ENCODE measurements at places on chromosomes 7 and 10.

- no peak for DNase-seq
Observed at GRCh38 chr7:19009241-19009935, 108.0 kb downstream of the TWIST1 start.

GRCh38 chr10:683448-684071 is 5.9 kb downstream of the DIP2C start:
- no peak for DNase-seq

GRCh38 chr10:29849126-29849833 is 210.1 kb downstream of the JCAD start:
- no peak for DNase-seq

GRCh38 chr10:62726142-62726541 is 78.4 kb upstream of the ADO start:
- DNase-seq = no peak

GRCh38 chr7:66277492-66277891 is 72.4 kb downstream of the TPST1 start:
- DNase-seq = no peak

DNA sequence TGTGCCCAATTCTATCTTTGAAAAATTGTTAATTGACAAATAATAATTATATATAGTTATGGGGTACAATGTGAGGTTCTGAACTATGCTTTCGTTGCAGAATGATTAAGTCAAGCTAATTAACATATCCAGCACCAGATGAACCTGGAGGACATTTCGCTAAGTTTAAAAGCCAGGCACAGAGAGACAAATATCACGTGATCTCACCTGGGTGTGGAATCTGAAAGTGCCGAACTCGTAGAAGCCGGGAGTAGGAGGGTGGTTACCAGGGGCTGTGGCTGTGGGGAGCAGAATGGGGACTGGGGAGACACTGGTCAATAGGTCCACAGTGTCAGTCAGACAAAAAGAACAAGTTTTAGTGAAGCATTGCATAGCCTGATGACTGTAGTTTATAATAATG is 332.9 kb upstream of the SHH start:
- DNase-seq = no peak

DNA sequence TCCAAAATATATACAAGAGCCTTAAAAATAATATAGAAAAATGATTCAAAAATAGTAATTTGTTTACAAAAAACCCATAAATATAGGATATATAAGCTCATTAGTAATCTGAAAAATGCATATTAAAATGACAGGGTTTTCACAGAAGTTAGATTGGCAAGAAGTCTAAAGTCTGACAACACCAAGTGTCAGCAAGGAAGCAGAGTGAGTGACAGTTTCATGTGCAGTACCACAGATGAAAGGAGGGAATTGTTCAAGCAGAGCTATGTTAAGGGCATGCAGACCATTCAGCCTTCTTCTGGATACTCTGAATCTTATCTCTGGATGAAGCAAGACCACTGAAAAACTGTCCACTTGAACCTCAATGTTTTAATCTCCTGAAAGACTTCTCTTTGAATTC is 55.9 kb downstream of the ZNF248 start:
- DNase-seq = no peak

GRCh38 chr10:100972115-100972903 is 3.0 kb downstream of the SEMA4G start:
- DNase-seq = no peak

GRCh38 chr10:132228616-132229015 is 41.9 kb downstream of the DPYSL4 start:
- no peak for DNase-seq

DNA sequence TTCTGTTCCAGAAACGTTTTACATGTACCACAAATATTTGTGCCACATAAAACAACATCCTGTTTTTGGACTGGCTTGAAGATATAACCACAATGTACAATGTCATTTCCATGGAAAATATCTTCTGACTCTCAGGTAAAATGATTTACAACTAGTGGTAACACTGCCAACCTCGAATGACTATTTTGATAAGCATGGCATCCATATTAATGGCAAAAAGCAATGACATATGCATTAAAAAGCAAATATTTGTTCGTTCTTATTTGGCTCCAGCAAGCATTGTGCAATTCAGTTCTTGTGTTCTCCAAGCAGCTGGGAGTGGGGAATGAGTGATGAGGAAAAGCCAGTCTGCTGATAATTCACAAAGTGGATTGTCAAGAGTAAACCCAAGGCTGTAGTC is 289.0 kb downstream of the PLXDC2 start:
- DNase-seq = no peak

DNA sequence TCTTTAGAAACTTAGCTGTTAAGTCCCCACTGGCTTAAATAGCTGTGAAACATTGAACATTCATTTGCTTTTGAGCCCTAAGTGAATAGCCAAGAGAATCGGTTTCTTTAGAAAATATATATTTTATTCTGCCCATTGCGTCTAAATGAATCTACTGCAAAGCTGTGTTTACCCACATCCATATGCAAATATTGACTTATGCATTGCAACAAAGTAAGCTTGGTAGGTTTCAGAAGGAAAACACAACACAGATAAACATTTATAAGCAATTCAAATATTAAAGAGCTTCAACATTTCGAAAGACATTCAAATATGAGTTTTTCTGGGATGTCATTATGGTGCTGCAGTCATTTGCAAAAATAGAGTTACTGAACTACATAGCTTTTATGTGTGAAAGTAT is 257.3 kb downstream of the SH2D4B start:
- DNase-seq = no peak

DNA sequence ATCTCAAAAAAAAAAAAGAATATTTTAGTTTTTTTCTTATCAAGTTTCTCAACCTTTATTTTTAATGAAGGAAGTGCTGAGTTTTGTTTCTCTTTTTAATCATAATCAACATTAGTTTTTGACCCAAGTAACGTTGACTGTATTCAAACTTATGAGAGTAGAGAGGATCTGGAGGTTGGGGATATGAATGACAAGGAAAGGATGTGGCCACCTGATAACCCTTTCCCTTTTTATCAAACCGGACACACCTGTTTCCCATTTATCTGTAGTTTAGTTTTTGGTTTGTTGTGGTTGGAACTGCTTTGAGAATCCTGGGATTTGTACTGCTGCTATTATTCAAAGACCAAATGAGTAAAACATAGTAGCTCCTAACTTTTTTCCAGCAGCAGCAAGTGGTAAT is 38.6 kb downstream of the HACD1 start:
- no peak for DNase-seq

- no peak for DNase-seq
Observed at GRCh38 chr7:2309889-2310331, 4.3 kb downstream of the SNX8 start.

DNA sequence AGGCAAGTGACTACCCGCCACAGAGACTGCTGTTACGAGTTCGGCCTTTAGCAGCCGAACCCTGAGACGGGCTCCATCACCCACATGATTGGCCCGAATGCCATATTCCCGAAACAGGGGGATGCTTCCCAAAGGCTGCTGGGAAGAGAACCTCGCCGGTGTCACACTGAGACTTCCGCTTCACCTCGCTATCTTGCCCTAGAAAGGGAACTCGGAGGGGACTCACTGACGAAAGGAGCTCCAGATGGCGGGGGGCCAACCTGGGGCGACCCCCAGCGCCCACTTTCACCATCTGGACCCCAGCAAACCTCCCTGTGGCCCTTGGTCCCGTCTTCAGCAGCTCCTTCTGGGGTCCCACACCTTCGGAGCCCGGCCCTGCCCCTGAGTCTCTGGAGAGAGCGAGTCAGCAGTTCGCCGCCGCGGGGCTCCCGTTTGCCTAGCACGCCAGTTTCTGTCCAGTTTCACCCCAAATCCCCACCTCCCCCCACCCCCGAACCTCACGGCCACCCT is 529 bp downstream of the HPS1 start:
- no peak for DNase-seq

DNA sequence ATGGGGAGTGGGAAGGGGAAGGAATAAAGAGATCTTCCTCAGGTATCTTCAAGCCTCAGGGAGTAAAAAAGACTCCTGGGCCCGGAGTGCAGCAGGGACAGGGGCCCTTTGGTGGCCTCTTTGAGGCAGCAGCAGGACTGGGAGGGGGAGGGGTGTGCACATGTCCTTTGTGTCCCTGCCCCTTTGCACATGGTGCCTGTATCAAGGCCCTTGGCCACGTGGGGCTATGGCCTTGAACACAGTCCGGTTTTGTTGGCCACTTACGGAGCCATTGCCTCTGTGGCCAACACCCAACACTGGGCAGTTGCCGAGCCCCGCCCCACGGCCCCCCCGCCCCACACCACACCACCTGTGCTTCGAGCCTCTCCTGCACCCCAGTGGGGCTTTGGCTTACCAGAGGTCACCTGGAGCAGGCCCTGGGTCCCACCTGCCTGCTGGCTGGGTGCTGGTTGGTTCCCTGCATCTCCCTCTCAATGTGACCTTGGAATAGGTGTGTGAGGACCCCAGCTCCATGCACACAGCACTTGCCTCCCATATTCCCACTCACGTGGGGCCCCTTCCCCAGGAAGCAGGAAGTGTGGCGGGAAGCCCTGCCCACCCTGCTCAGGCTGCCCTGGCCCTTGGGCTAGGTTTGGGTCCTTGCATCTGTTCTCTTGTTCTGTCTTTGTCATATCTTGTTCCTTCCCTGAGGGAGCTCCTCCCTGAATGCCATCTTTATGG is 5.4 kb downstream of the SAP25 start:
- no peak for DNase-seq

DNA sequence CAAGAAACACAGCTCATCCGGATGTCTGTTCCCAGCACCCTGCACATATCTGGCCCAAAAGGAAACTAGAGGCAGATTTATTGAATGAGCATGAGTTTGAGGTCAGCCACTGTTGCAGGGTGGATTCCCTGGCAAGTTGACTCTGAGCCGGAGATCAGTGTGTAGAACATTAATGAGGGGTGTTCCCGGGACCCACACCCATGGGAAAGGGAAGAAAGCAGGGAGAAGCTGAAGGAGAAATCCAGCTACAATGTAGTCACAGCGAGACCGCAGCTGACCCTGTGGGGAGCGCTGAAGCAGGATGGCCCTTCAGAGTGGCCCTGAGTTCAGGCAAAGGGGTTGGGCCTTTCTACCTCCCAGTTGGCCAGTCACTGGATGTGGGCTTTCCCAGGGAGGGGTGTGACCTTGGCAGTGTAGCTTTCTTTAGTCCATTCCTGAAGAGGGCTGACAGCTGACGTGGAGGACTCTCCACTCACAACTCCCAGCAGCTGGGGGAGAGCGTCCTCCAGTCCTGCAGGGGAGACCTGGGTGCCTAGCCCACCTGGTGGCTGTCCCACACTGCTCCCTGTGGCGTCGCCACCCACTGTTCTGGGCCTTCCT is 324.2 kb upstream of the ZMIZ1 start:
- DNase-seq = no peak

DNA sequence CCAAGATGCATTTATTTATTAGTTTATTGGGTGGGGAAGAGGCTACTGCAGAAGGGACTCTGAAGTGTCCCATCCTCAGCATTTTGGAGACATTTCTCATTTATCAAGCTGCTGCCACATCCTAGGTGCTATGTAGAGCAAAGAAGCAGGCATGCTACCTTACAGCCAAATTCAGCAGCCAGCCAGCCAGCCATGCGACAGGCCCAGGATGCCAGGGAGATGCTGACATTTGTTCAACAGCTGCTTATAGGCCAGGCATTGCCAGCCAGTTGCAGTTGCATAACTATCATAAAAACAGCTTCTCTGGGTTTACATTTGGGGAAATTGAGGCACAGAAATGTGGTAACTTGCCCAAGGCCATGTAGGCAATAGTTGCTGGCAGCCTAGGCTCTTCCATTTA is 2.3 kb downstream of the SLC29A3 start:
- no peak for DNase-seq

- no peak for DNase-seq
Observed at GRCh38 chr7:47807756-47808155, 140.5 kb downstream of the PKD1L1 start.

- no peak for DNase-seq
Observed at GRCh38 chr10:121952226-121952625, 22.8 kb downstream of the NSMCE4A start.

DNA sequence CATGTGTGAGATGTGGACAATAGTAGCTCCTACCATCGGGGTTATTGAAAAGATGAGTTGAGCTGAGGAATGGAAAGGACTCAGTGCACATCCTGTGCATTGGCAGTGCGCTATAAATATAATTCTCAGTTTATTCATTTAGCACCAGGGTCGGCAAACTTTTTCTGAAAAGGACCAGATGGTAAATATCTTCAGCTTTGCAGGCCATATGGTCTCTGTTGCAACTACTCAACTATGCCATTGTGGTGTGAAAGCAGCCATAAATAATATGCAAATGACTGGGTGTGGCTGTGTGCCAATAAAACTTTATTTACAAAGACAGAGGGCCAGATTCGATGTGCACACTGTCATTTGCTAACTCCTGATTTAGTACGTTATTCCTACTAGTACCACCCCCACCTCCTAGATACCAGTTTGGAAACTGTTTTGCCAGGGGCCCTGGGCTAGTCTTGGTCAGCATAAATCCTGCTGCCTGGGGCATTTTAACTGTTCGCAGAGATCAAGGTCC is 422.9 kb upstream of the MKI67 start:
- no peak for DNase-seq

- DNase-seq = no peak
Observed at GRCh38 chr7:20861468-20861867, 74.8 kb upstream of the SP8 start.

- no peak for DNase-seq
Observed at GRCh38 chr10:116713846-116714245, 28.5 kb downstream of the HSPA12A start.

DNA sequence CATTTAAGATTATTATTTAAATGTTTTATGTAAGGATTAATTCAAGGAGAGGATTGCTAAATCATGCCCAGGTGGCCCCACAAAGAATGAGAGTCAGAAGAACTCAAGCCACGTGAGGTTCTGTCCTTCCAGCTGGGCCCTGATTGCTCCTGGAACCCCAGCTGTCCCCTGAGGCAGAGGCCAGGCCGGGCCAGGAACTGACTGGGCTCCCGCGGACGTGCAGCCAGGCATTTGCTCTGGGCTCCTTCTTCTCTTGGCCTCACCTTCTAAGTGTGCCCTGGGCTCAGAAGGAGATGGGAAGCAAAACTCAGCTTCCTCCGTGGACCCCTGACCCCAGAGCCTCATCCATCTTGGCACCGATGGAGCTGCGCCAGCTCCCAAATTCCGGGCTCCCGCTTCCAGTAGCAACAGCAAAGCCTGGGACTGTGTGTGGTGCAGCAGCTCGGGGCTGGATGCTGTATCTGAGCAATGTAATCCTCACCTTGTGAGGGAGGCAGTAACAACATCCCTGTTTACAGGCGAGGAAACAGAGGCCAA is 250.6 kb upstream of the PPP2R2D start:
- DNase-seq = no peak

GRCh38 chr10:126690534-126690933 is 20.0 kb upstream of the C10orf90 start:
- DNase-seq = no peak

GRCh38 chr10:33301097-33301789 is 33.2 kb downstream of the NRP1 start:
- no peak for DNase-seq
